ENCODE measurements at places on chromosomes 1 and 21. TPM values are rescaled to one million over a fixed set of nuclear protein-coding genes. Genes with fewer than 3 reads are reported as not detected.

- no peaks in the 10 kb centered on the region for H3K27me3 ChIP-seq
- peak; percentile 87 for DNase-seq
- H3K4me3 ChIP-seq: peak within 1 kb of the TSS; percentile 95
- no peaks in the 10 kb centered on the region for H3K36me3 ChIP-seq
Observed at GRCh38 chr1:23483321-23484252, at the start of gene ASAP3. TSS of gene ASAP3 (minus strand) at chr1:23484179. CDS start at chr1:23484133, 46 bp downstream.

The CRNN gene
- not detected for total RNA-seq

The MYOG gene
- total RNA-seq: not detected

The KRTAP19-3 gene
- total RNA-seq: not detected

The FMO5 gene
- total RNA-seq: 2.5 TPM

- no peak overlapping the region for H3K27ac ChIP-seq
- no peaks in the 10 kb centered on the region for H3K27me3 ChIP-seq
- DNase-seq: peak; percentile 80
- H3K4me1 ChIP-seq: no peaks in the 10 kb centered on the region
- H3K4me3 ChIP-seq: no peak overlapping the region
Observed at GRCh38 chr1:109773203-109773899, 9.6 kb upstream of the EPS8L3 start.

GRCh38 chr21:16496609-16497008, 766.8 kb downstream of the USP25 start:
- DNase-seq: no peak
- H3K4me1 ChIP-seq: peaks cover 4% of the 10 kb centered on the region
- no peaks in the 10 kb centered on the region for H3K27me3 ChIP-seq
- no peak overlapping the region for H3K4me3 ChIP-seq
- H3K27ac ChIP-seq: no peak overlapping the region

- no peak overlapping the region for H3K27ac ChIP-seq
- no peaks in the 10 kb centered on the region for H3K27me3 ChIP-seq
- DNase-seq: no peak
- peaks cover 3% of the 10 kb centered on the region for H3K4me1 ChIP-seq
- no peaks in the 10 kb centered on the region for H3K36me3 ChIP-seq
- no peak overlapping the region for H3K4me3 ChIP-seq
Observed at GRCh38 chr1:181181792-181182585, 93.5 kb downstream of the IER5 start.

GRCh38 chr1:209490013-209490412, 93.5 kb upstream of the CAMK1G start:
- no peak overlapping the region for H3K27ac ChIP-seq
- no peak for DNase-seq
- no peak overlapping the region for H3K4me3 ChIP-seq
- H3K27me3 ChIP-seq: no peaks in the 10 kb centered on the region
- no peaks in the 10 kb centered on the region for H3K4me1 ChIP-seq

- H3K36me3 ChIP-seq: no peaks in the 10 kb centered on the region
- DNase-seq: no peak
- H3K4me3 ChIP-seq: no peak overlapping the region
- no peak overlapping the region for H3K27ac ChIP-seq
Observed at GRCh38 chr1:246661451-246661850, 62.8 kb upstream of the SCCPDH start.

GRCh38 chr1:156927215-156928042, 7.0 kb downstream of the LRRC71 start:
- no peaks in the 10 kb centered on the region for H3K36me3 ChIP-seq
- H3K4me3 ChIP-seq: peak overlapping the region; percentile 11

The KCNA2 gene
- 0.13 TPM for total RNA-seq

DNA sequence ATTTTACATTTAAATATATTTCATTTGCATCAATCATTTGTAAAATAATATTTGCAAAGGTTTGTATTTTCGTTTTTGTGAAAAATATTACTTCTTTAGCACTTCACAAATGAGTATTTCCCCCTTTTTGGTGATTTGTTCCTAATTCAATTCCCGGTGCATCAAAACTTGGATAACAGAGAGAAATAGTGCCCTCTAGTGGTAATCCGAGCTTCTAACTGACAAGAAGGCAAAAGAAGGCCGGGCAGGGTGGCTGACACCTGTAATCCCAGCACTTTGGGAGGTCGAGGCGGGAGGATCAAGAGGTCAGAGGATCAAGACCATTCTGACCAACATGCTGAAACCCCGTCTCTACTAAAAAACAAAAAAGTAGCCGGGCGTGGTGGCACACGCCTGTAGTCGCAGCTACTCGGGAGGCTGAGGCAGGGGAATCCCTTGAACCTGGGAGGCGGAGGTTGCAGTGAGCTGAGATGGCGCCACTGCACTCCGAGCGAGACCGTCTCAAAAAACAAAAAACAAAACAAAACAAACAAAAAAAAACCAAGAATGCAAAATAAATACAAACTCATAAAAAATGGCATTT, 137.7 kb downstream of the COL11A1 start:
- H3K36me3 ChIP-seq: no peaks in the 10 kb centered on the region
- H3K4me3 ChIP-seq: no peak overlapping the region
- no peaks in the 10 kb centered on the region for H3K27me3 ChIP-seq
- no peak for DNase-seq
- no peak overlapping the region for H3K27ac ChIP-seq

DNA sequence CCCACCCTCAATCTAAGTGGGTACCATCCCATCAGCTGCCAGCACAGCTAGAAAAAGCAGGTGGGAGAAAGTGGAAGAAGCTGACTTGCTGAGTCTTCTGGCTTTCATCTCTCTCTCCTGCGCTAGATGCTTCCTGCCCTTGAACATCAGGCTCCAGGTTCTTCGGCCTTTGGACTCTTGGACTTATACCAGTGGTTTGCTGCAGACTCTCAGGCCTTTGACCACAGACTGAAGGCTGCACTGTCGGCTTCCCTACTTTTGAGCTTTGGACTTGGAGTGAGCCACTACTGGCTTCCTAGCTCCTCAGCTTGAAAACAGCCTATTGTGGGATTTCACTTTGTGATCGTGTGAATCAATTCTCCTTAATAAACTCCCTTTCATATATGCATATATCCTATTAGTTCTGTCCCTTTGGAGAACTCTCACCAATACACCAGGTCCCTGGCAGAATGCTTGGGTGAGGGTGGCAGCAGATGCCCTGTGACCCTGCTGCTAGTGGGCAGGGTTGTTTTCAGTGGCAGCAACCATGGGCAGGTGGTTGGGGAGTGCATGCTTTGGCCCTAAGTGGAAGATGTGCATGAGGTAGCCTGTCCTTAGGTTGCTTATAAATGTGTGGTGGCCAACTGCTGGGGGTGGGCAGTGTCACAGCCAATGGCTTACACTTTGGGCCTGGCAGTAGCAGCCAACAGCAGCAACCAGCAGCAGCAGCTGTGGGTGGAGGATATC, 10.8 kb upstream of the ADAM30 start:
- no peak for DNase-seq
- H3K4me3 ChIP-seq: no peak overlapping the region
- no peak overlapping the region for H3K27ac ChIP-seq

All from ovary (tissue), 10 donors.